ENCODE measurements at places on chromosomes 12 and 14.
A peak's percentile ranks its signal among the peaks of the same experiment; 100 is the strongest.

DNA sequence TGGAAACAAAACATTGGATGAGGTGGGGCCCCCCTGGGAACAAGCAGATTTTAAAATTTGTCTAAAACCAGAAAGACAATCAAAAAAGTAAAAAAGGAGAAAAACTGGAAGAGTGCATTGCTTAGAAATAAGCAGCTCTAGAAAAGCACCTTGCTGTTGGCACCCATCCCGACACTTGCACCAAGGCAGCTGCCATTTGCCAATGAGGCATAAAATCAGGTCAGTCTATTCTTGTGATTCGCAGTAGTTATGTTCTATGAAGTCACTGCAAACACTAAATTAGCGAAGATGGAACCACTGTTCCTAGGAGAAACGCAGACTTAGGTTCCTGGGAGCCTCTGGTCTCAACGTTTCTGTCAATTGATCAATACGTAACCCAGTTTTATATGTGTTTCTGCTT lies 16.2 kb downstream of the VPS33A start:
- DNase-seq, result peak; percentile 36

DNA sequence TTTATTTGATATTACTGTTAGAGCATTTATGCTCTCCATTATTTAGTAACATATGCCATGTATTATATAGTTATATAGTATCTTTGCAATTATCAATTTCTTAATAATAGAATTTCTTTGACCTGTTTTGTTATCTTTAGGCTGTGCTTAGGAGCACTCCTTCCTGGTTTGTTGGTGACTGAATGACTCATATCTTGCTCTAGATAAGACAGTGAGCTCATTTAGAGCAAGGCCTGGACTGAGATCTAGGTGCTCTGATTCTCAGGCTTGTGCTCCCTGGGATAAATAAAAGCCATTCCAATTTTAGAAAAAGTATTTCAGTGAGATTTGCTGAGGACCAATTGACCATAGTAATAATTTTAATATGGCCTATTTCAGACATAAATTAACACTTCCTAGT lies 951.2 kb downstream of the FLRT2 start:
- DNase-seq, result no peak

DNA sequence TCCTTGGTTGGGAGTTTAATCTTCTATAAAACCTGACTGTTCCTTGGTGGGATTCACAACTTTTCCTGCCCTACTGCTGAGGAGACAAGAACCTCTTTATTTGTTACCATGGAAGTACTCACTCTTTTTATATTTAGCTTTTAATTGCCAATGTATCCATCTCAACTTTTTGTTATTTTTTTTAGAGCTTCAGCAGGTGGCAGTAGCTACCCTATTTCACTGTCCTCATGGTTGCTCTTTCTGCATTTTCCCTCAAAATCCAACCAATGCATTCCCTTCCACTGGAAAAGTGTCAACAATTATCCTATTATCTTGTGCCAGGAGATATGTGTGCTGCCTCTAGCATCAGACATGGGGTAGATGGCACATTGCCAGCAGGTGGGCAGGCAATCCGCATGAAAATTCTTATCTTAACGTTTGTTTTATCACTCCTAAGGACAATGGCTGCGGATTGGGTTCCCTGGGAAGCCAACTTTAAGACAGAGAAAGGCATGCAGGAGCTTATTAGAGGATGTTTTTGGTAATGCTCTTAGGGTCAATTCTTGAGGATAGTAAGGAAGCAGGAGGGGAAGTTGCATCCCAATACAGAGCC lies 406.4 kb downstream of the SNAPC1 start:
- no peak for DNase-seq

DNA sequence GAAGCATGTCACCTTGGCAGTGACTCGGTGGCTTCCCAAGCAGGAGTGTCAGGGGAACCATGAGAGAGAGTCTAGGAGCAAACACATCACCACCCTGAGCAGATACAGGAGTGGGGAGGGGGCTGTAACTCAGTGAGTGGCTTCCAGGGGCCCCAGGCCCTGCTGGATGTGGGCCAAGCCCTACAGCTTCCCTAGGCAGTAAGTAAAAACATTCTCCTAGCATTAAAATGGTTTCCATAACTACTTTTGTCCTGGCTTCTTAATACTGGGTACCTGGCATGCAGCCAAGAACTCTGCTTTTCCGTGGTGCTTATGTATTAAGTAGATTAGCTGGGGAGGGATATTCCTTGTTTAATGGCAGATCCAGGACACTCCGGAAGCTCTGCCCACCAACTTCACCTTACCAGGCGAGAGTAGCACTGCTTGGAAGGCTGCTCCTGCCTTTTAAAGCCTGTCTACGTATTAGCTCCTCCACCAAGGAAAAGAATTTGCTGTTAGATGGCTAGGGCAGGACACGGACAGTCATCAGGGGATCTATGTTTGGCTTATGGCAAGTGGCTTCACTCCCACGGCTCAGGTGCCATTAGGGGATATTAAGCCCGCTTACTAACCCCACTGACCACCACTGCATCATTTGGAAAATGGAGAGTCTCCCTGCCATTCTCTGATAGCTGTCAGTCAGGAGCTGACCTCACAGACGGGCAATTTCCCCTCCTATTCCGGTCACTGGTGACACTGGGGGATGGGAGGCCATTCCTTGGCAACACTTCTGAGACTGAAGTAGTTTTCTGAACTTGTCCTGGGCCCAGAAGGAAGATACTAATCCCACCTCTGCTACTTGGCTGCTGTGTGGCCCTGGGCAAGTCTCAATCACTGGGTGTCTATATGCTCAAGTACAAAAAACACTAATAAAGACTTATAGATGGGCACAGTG lies 22.8 kb downstream of the OTUB2 start:
- no peak for DNase-seq

- no peak for DNase-seq
Observed at GRCh38 chr12:45598761-45599160, 130.7 kb upstream of the ARID2 start.

DNA sequence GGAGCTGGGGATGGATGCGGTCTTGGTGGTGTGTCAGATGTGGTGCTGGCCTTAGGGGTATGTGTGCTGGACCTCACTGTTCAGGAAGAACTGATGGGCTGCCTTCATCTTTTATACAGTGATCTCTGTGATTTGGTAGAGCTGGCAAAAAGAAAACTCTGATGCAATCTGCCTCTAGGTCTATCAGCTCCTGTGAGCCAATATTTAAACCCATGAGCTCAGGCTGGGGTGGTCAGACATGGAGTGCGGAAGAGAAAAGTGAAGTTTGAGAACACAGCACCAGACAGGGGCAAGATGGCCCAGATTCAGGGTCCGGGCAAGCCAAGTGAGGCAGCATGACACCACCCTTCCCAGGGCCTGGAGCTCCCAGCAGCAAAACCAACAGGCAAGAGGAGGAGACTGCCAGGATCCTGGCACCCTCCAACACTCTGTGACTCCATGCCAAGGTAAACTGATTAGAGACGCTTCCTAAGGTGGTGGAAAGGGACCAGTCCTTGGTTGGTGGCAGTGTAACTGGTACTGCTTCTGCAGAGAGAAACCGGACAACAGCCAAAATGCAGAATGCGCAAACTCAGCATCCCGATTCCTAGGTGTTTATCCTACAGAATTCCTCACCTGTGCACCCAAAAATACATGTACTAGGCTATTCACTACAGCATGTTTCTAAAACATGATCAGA lies 82.3 kb downstream of the CHGA start:
- DNase-seq, result no peak

DNA sequence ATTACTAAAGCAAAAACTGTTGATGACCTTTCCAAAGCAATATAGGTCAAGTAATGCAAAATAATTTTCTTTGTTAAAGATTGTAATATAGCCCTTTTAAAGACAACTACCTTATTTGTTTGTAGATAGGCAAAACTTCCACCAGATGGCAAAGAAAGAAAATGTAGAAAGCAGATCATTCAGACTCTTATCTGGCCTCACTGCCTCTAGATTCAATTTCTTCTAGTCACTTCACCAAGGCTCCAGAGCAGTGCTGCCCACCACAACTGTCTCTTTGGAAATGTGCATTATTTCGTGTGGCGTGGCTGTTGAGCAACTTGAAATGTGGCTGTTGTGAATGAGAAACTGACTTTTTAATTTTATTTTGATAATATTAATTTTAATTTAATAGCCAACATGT lies 127.1 kb downstream of the ITPR2 start:
- no peak for DNase-seq

DNA sequence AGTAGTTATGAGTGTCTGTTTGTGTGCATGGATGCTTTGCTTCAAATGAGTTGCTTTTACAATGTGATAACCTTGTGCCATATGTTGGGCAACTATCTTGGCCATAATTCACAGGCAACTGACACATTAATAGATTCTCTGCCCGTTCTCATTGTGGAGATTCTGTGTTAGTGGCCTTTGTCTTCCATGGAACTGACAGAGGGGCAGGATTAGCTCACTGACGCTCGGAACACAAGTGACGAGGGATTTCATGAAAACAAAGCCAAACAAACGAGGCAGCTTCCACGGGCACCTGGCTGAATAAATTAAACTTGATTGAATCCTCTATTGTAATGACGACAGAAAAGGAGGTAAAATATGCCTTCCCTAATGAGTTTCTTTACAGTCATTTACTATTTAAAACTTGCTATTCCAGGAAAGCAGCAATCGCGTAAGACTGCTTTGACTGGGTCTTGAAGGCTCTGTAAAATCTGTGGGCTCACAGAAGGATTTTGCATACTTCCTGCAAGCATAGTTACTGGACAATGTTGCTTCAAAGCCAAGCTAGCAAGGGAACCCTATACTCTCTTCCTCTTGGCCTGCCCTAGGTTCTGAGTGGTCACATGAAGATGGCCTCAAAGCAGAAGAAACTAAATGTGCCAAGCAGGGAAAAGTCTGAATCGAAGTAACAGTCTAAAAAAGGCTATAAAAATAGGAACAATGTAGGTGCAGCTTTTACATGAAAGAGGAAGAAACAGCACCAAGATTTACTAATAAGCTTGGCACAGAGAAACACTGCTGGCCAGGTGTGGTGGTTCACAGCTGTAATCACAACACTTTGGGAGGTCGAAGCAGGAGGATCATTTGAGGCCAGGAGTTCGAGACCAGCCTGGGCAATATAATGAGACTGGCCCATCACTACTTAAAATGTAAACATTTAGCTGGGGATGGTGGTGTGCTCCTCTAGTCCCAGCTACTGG lies 28.1 kb upstream of the SINHCAF start:
- peak; percentile 54 for DNase-seq

- no peak for DNase-seq
Observed at GRCh38 chr12:95258803-95259202, 41.2 kb downstream of the VEZT start.

DNA sequence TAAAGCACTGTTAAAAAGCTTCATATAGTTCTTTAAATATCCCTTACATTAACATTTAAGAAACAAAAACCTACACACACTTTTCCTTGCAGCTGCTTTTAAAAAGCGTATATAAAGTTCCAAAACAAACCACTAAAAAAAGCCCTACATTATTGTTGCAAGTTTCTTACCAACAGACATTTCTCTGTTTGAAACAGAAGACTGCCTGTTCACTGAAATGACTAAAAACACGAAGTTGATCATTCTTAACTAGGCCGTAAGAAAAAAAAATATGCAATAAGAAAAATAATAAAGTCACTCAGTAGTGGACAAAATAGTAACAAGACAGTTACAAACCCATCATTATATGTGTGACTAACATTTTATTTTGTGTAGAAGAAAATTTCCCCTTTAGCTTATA lies 37.3 kb downstream of the KIF21A start:
- DNase-seq, result no peak

DNA sequence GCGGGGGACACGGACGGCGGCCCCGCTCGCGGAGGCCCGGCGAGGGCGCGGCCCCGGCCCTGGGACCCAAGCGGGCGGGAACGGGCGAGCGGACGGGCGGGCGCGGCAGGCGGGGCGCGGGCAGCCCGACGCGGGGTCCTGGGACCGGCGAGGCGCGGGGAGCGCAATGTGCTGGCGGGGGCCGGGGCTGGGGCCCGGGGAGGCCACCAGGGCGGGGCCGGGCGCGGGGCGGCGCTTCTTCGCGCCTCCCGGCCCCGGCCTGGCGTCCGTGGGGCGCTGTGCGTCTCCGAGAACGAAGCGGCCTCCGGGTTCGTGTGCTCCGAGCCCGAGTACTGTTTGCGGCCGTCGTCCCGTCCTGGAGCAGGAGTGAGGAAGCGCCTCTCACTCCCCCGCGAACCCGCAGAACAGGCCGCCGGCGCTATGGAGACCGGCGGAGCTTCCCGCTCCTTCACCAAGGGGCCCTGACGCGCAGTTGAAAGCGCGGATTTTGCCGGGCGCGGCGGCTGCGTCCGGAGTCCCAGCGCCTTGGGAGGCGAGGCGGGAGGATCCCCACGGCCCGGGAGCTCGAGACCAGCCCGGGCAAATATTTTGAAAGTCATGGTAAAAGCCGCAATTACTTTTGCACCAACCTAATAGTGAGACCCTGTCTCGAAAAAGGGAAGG lies 420 bp upstream of the ANKLE2 start:
- peak; percentile 89 for DNase-seq

GRCh38 chr12:44101475-44101874 lies 265.6 kb downstream of the TMEM117 start:
- DNase-seq, result no peak

GRCh38 chr14:34220921-34221320 lies 241.1 kb downstream of the SPTSSA start:
- DNase-seq, result no peak

Data from NCI-H2171 (cell line).